ENCODE measurements at places on chromosomes 2 and 18. TPM values are rescaled to one million over a fixed set of nuclear protein-coding genes. Genes with fewer than 3 reads are reported as not detected.

DNA sequence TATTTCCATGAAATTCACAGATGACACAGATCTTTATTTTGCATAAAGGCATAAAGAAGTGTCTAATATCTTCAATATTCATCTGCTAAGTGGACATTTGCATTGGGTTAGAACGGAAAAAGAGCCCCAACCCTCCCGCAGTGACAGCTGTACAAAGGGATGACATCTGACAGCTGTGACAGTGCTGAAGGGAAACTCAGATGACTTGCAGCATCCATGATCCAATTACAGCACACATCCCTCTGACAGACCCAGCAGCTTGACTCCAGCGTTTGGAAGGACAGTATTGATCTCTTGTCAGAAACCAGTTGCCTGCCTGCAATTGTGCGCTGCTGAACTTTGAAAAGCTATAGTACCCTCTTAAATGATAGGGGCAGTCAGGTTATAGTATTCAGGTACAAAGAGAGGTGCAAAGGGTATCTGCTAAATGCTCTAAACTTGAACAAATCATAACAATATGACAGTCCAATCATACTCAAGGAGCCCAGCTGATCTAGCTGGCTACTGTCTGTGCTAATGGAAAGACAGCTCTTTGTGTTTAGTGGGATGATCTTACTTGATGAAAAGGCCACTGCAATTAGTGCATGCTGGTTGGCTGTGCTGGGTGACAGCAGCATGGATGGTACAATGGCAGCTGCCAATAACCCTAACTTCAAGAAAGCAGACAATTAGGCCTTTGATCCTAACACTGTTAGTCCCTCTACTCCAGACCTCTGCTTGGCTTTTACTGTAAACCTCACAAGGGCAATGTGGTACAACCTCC, 599.2 kb downstream of the NR4A2 start:
- DNase-seq: no peak
- H3K27me3 ChIP-seq: no peaks in the 10 kb centered on the region
- no peaks in the 10 kb centered on the region for H3K4me1 ChIP-seq
- no peak overlapping the region for H3K4me3 ChIP-seq

Gene TMEM237
- 4.5 TPM for total RNA-seq

DNA sequence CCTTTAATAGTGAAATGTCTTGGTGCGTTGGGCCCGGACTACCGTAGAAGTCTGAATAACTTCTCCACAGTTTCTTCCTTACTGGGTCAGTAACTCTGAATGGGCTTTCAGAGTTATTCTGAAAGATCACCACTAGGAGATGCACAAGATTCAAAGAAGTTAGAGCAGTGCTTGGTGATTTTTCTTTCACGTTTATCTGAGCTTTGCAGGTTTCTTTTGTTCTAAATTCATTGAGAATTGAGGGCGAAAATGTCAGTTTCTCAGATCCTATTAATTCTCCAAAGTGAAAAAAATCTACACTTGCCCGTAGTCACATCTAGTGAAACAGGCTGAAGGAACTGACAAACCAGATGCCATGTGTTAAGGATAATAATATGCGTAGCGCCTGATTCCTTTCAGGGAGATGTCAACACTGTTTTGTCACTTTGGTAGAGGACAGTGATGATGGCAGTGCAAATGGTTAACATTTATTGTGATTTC, 70.1 kb downstream of the QPCT start:
- peaks cover 3% of the 10 kb centered on the region for H3K27me3 ChIP-seq
- H3K4me1 ChIP-seq: no peaks in the 10 kb centered on the region
- H3K36me3 ChIP-seq: no peaks in the 10 kb centered on the region

Gene SLC38A11
- total RNA-seq: not detected

DNA sequence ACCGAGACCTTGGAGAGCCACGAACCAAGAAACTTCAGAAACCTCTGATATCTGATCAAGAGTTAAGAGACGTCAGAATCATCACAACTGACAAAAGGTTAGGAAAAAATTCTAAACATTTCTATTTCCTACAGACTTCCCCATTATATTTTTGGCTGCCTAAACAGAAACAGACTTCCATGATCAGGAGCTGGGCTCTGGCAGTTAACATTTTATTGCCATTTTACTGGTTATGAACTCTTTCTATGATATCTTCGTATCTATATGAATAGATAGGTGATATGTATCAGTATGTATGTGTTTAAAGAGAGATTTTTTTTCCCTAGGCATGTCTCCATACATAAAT, 31.1 kb upstream of the PPP1R1C start:
- no peaks in the 10 kb centered on the region for H3K36me3 ChIP-seq
- no peak overlapping the region for H3K4me3 ChIP-seq
- peaks cover 6% of the 10 kb centered on the region for H3K27me3 ChIP-seq
- H3K27ac ChIP-seq: no peak overlapping the region

DNA sequence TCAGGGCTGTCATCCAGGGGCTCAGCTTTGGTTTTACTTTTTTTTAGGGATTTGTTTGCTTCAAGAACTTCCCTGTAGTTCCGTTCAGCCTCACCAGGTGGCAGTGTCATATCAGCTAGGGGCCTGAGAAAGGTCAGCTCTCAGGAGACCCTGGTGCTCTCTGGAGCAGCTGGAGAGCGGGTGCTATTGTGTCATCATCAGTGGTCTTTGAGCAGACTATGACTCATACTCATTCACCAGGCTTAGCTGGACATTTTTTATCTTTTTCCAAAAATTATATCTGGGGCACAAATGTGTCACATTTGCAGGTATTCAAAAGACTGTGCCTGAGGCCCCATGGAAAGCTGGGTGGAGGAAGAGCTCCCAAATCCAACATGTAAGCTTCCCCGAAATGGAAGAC, 24.4 kb downstream of the ZNF892 start:
- no peaks in the 10 kb centered on the region for H3K27me3 ChIP-seq
- H3K27ac ChIP-seq: no peak overlapping the region
- H3K36me3 ChIP-seq: no peaks in the 10 kb centered on the region
- H3K4me3 ChIP-seq: no peak overlapping the region

DNA sequence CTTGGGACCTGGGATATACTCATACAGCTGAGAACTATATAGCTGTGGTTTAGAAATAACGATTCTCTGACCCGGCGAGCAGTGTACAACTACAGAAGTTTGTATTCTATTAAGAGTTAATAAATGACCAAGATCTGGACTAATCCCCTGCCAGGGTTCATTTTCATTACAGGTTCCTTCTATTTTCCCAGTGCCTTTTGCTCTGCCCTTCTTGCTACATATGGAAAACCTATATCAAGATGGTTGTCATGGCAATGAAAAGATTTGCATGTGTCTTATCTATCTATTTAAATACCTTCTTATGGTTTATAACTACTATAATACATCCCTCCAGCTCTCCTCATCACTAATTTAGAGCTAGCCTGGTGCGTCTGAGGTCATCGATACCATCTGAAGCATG, 965.2 kb downstream of the BCL11A start:
- H3K4me1 ChIP-seq: no peaks in the 10 kb centered on the region
- no peaks in the 10 kb centered on the region for H3K27me3 ChIP-seq
- H3K4me3 ChIP-seq: no peak overlapping the region
- no peak overlapping the region for H3K27ac ChIP-seq

DNA sequence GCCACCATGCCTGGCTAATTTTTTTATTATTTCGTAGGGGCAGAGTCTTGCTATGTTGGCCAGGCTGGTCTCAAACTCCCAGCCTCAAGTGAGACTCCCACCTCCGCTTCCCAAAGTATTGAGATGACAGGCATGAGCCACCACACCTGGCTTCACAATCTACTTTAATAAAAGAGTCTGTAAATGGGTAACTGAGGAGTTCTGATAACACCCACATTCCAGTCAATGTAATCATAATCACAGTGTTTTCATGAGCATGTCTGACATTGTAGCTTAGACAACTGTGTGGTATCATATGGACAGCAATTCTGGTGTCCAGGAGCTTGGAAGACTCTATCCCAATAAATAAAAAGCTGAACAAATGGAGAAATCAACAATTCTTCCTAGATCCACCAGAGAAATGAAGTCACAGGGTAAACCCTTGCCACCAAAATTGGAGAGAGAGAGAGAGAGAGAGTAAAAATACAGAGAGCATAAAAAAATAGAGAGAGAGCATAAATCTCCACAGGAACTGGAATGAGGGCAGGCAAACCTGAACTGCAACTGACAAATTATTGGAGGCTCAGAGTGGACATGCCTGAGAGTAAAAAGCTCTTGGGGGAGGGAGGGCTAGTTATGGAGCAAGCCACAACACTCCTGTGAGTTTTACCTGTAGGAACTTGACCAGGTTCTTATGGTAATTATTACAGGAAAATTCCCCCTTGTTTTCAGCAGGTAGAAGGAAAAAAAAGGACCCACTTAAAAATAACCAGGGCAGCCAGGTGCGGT, 12.4 kb upstream of the NBEAL1 start:
- no peaks in the 10 kb centered on the region for H3K4me1 ChIP-seq
- no peak for DNase-seq
- H3K27me3 ChIP-seq: no peaks in the 10 kb centered on the region
- H3K36me3 ChIP-seq: no peaks in the 10 kb centered on the region
- H3K27ac ChIP-seq: no peak overlapping the region

DNA sequence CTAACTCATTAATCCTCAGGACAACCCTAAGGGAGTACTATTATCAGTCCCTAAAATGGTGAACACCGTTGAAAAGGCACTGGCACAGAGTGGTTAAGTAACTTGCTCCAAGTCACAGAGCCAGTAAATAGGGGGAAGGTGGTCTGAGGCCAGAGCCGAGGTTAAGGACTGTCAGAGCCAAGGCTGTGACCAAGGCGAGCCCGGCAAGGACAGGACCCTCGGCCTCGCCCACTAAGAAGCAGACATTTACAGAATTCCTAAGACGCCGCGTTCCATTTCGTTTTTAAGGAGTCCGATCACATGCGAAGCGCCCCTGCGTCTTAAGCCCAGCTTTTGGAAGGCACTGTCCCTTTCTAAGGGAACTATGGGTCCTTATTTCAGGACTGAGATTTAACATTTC, 1.1 kb downstream of the PDIA6 start:
- DNase-seq: no peak
- H3K4me3 ChIP-seq: peak overlapping the region; percentile 57
- no peaks in the 10 kb centered on the region for H3K27me3 ChIP-seq
- peak overlapping the region; percentile 32 for H3K27ac ChIP-seq

DNA sequence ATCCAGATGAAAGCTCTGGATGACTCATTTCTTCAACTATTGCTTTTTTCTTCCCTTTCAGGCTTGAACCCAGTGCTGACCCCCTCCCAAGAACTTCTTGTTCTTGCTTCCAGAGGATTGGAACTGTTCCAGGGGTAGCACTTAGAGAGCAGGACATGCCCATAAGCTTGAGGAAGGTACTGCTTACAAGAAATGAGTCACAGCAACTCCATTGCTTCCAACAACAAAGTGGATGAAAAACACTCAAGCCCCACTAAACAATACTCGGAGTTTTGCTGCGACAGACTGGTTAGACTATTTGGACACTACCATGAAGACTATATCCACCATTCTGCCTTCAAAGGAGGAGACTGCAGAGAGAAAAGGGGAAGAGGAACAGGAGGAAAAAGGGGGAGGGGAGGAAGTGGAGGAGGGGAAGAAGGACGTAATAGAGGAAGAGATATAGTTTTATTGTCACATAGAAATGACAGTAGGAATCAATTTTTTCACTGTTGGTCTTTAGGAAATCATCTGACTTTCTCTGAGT, 1.6 kb upstream of the EPC2 start:
- H3K4me3 ChIP-seq: no peak overlapping the region
- no peaks in the 10 kb centered on the region for H3K36me3 ChIP-seq
- peaks cover 5% of the 10 kb centered on the region for H3K4me1 ChIP-seq
- H3K27me3 ChIP-seq: no peaks in the 10 kb centered on the region
- DNase-seq: no peak

DNA sequence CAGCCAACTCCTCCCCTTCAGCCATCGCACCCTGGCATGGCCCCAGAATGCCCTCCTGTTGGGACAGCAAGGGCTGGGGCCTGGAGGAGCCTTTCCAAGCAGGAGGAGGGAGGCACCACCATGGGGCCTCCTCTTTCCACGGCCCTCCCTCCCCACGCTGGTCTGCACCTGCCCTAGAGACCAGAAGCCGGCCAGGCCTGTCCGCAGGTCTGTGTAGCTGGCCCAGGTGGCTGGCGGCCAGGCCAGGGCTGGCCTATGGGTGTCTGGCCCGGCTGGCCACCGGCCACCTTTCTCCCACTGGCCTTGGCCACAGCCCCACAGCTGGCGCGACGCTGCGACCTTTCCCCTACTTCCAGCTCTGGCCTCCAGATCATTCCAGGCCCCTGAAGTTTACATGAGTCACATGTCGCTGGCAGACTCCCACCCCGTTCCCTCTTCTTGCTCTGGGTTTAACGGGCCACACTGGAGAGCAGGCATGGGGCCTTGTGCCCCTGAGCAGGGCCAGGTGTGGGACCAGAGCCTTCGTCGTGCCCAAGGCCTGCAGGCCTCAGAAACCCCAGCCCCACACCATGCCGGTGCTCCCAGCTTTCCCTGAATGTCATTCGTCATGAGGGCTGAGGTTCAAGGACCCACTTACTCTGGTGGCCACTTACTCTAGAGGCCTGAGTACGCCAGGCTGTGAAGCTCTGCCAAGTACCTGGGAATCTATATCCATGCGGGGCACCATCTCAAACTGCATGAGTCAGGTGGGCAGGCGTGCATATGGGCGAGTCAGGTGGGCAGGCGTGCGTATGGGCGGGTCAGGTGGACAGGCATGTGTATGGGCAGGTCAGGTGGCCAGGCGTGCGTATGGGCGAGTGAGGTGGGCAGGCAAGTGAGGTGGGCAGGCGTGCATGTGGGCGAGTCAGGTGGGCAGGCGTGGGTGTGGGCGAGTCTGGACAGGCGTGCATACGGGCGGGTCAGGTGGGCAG, 33.3 kb upstream of the KLF11 start:
- H3K4me1 ChIP-seq: no peaks in the 10 kb centered on the region
- no peak overlapping the region for H3K27ac ChIP-seq
- no peaks in the 10 kb centered on the region for H3K36me3 ChIP-seq
- H3K27me3 ChIP-seq: no peaks in the 10 kb centered on the region
- no peak overlapping the region for H3K4me3 ChIP-seq

GRCh38 chr2:85920810-85921545, 32.2 kb upstream of the ST3GAL5 start:
- H3K36me3 ChIP-seq: no peaks in the 10 kb centered on the region
- DNase-seq: no peak
- no peak overlapping the region for H3K4me3 ChIP-seq
- no peaks in the 10 kb centered on the region for H3K4me1 ChIP-seq
- no peak overlapping the region for H3K27ac ChIP-seq
- H3K27me3 ChIP-seq: peaks cover 2% of the 10 kb centered on the region

Gene VWA3B
- total RNA-seq: not detected

All from T-cell (primary cell).